ENCODE measurements at places on chromosomes 3 and 15.

GRCh38 chr15:40957581-40958051 is 4.3 kb downstream of the CHAC1 start:
- peak; percentile 64 for DNase-seq

DNA sequence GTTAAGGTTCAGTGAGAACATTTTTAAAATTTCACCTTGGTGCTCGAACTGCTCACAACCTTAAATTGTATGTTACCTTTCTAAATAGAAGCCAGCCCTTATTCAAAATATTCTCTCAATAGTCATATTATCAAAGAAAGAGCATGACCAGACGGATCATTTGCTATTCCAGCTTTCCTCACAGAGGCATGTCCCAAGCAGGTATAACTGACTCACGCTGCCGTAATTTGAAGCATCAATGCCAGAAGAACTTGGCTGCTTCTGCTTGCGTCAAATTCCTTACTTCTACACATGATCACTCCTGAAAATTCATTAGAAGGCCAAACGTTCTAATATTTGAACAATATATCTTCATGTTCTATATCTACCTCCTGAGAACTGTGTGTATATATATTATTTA is 69.5 kb upstream of the VGLL4 start:
- no peak for DNase-seq

DNA sequence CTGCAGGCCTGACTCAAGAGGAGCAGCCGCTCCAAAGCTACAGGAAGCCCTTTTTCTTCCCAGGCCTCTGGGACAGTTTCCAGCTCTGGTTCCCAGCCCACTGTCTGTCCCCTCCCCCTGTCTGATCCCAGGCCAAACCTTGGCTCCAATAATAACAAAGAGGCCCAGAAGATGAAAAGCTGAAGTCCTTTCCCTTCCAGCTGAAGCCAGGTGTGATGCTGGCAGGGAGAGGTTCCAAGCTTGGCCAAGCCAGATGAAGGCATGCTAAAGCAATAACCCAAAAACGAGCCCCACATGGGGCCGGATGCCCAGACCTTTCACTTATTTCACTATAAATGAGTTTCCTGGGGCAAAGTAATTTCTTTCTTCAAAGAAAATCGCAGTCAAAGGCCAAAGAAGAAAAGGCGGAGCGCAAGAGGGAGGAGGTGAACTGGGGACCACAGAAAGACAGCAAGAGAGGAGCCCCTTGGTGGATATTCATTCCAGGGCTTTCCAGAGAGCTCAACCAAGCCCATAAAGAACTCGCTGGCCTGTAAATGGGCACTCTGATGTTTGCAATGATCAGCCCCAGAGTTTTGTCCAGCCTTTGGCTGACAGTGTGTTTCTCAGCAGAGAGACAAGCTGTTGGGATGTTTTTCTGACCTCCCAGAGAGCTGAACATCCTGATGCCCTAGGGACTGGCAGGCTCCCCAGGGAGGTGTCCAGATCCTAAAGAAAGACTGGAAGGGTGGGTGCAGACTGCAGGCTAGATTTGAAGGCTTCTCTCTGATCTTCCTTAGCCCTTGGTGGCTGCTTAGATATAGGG is 157.6 kb downstream of the UACA start:
- DNase-seq, result peak; percentile 96

GRCh38 chr3:157360044-157360443 is 76.6 kb upstream of the PTX3 start:
- DNase-seq, result no peak

GRCh38 chr3:168154089-168154488 is 58.4 kb upstream of the GOLIM4 start:
- no peak for DNase-seq

GRCh38 chr3:12890610-12891390 is 49.4 kb upstream of the RPL32 start:
- no peak for DNase-seq

- DNase-seq, result no peak
These were observed 139.9 kb upstream of the LIPC start for GRCh38 chr15:58291848-58292247.

DNA sequence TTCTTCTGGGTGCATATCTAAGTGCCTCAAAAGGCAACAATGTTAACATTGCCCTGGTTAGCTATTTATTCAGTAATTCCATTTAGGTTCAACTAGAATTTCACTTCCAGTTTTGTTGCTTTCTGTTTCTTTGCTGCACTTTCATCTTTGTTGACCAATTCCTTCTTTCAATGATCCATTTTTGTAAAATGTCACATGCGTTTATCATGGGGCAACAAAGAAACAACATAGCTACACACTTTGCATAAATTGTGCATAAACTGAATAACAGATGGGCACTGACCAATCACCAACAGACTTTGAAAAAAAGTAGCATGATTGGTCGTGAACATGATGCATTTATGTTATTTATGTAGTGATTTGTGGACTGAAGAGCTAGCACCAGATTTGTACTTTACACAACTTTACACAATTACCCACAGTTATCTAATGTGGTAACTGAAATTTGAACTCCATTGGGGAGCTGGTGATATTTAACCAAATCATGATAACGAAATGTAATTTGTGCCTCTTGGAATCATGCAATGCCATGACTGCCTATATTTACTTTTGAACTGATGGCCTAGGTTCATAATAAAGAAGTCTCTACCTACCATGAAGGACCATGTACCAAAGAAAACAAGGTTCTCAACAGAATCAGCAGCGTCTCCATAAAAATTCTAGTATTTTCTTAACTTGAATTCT is 7.1 kb upstream of the CPOX start:
- DNase-seq, result no peak

GRCh38 chr3:54968546-54969172 is 40.8 kb upstream of the LRTM1 start:
- DNase-seq, result no peak

GRCh38 chr15:57662802-57663201 is 43.7 kb upstream of the POLR2M start:
- no peak for DNase-seq

GRCh38 chr15:65646486-65646885 is 24.7 kb downstream of the SLC24A1 start:
- DNase-seq, result no peak

GRCh38 chr3:192082730-192083660 is 622.0 kb downstream of the PYDC2 start:
- DNase-seq, result no peak

DNA sequence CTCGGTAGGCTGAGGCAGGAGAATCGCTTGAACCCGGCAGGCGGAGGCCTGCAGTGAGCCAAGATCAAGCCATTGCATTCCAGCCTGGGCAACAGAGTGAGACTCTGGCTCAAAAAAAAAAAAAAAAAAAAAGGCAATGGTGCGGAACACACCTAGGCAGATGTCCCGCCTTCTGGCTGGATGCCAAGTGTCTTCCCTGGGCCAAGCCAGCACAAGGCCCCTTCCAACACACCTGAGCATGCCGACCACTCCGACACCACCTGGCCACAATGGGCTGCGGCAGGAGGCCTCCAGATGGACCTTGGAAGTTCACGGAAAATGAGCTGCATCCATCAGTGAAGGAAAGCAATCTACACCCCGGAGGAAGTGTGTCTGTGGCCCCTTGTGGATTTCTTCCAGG is 19.0 kb downstream of the NUP210 start:
- no peak for DNase-seq

DNA sequence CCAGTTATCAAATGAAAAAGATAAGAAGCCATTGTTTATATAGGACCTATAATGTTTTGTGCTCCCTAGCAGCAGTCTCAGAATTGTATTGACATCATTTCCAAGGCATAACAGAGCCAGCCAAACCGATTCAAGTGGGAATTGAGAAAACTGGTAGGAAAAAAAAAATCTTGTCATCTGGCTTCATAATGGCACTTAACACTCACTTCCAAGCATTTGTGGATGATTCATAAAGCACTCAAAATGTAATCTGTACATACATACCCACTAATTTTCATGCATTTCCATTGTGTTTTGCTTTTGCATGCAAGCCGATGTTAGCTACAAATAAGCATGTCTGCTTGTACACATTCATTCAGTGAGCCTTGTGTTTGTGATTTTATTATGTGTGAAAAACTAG is 18.6 kb upstream of the TRPC1 start:
- no peak for DNase-seq

DNA sequence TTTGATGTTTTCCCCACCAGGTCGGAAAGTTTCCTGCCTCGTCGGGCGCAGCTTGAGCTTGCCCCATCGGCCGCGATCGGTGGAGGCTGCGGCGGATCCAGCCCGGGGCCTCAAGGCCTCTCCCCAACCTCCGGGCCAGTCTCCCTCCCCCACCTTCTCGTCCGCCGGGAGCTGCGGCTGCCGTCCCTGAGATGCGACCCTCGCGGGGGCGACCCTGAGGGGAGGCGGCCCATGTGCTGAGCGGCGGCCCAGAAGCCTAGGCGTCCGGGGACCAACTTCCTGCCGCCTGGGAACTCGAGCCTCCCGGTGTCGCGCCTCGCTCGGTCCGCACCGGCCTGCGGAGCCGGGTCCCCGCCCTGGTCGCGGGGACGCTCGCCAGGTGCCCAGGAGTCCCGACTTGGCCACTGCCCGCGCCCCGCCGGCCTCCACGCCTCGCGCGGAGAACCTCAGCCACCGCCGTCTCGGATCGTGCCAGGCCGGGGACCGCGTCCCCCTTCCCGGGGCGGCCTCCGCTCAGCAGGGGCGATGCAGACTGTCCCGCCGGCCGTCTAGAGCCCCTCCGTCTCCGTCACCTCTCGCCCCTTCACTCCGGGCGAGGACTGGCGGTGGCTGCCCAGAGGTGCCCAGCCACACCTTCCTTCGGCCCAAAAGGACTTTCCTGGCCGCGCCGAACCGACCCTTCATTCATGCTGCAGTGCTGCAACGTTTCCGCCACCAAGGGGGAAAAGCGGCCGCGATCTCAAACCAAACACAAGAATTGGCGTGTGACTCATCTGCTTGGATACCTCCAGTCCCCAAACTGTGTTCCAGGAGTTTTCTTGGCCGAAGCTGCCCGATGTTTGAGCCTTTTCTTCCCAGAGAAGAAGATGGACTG is 656 bp downstream of the SLMAP start:
- peak; percentile 55 for DNase-seq

DNA sequence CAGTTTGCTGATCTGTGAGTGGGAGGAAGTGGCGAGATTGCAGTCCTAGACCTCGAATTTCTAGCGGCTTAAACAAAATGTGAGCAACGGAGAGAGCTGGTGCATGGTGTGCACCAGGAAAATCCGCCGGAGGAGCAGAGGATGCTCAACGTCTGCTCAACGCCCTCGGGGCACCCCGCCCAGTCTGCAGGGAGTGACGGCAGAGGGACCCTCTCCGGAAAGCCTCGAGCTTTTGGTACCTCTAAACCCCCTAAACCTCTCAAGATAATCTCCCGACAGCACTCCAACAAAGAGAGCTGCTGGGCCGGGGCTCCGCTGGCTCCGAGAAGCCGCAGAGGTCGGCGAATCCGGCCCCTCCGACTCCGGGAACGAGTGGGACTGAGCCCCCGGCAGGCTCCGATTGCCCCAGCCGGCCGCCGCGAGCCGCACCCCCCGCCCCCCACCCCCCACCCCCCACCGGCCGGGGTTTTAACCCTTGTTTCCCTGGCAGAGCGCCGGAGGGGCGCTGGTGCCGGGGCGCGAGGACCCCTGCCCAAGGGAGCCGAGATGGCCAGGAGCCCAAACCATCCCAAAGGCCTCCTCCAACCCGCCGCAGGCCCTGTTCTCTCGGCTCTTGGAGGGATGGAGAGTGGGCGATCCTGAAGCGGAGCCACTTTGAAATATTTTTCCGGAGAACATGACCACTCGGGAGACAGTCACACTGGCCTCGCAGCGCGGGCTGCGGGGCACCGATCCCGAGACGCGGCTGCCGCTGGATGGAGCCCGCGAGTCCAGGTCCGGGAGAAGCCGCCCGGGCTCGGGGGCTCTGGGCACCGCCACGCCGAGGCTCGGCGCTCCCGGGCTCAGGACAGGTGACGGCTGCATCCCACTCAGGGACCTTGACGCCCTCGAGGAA is 1.5 kb downstream of the MEGF11 start:
- DNase-seq, result peak; percentile 59

GRCh38 chr3:191133359-191133758 is 65.7 kb upstream of the OSTN start:
- no peak for DNase-seq

GRCh38 chr3:88150371-88150770 is 612 bp downstream of the C3orf38 start:
- DNase-seq, result no peak

DNA sequence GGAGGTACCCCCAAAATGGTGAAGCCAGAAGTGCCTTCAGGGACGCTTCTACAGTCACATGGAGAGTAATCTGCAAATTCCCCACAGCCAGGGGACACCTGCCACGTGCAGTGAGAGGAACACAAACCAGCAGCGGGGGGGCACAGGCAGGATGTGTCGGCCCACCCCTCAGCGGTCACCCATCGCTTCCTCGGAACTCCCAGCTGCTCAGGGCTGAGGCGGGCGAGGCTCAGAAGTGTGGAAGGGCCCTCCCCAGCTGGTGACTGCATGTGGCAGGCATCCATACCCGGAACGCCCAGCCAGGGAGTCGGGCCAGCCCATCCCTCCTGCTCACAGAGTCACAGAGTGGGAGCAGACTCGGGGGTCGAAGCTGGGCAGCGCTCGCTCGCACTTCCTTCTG is 63.7 kb downstream of the SLC12A8 start:
- DNase-seq, result peak; percentile 86

DNA sequence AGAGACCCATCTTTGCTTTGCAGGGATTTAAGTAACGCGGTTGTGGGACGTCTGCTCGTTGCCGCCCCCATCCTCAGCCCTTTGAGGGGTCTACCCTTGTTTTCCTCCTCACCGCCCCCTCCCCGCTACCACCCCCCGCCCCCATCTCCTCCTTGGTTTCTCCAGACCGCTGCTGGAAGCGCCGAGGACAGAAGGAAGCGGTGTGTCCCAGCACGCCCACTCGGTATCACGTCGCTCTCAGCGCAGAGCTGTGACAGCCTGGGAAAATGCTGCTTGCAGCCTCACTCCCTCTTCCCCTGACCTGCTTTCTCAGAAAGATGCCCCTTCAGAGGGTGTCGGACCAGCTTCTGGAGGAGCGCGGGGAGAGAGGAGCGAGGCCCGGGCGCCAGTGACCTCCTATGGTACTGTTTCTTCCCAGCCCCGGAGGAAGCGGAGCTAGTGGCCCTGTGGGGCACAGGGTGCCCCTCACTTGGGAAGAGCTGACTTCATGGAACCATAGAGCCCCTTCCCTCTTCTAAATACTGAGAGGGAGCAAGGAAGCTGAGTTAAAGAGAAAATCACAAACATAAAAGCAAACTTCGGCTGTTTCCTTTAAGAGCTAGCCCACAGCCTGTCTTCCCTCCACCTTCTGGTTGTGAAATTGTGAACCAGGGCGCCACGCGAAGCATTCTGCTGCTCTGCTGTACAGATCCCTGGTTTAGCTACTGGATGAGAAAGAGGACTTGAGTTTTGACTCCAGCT is 698 bp downstream of the IL1RAP start:
- peak; percentile 63 for DNase-seq

GRCh38 chr3:100458814-100459213 is 33.6 kb upstream of the TMEM45A start:
- DNase-seq, result no peak

DNA sequence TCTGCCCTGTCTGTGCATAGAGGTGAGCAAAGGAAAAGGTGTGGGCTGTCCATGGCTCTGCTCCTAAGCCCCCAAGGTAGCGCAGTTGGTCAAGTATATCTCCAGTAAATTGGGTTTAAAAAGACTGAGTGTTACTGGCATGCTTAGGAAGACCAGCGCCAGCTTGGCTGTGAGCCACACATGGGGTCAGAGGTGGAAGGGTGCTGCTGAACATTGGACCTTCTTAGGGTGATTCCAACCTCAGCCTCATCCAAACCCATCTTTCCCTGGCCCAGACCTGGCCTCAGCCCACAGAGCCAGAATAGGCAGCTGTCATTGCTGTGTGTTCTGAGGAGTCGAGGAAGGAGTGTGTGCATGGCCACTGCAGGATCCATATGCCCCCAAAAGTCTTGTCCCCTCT is 5.6 kb downstream of the IL17RE start:
- no peak for DNase-seq
